ENCODE measurements at places on chromosomes 1 and 21.

GRCh38 chr1:90973897-90974798 is 47.7 kb downstream of the ZNF644 start:
- DNase-seq = no peak

DNA sequence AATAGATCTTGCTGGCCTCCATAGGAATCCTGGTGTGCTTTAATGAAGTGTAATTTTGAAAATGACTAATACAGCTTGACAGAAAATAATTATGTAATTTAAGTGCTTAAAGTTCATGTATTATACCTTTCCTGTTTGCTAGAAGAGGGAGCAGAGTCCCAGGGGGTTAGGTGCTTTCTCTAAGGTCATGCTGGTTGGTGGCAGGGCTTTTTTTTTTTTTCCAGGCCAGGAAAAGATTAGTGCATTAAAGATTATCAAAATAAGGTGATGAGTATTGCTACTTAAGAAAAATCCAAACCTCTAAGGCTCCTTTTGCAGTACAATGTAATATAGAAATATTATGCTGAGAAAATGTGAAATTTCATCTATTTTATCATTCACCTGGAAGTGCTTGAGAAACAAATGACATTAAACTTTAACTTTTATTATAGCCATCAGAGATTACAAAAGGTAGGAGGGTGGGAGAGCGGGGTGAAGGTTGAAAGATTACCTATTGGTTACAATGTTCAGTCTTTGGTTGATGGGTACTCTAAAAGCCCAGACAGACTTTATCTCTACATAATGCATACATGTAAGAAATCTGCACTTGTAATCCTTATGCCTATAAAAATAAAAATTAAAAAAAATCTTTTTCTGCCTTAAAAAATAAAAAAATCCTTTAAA is 110.8 kb downstream of the RABGAP1L start:
- no peak for DNase-seq

DNA sequence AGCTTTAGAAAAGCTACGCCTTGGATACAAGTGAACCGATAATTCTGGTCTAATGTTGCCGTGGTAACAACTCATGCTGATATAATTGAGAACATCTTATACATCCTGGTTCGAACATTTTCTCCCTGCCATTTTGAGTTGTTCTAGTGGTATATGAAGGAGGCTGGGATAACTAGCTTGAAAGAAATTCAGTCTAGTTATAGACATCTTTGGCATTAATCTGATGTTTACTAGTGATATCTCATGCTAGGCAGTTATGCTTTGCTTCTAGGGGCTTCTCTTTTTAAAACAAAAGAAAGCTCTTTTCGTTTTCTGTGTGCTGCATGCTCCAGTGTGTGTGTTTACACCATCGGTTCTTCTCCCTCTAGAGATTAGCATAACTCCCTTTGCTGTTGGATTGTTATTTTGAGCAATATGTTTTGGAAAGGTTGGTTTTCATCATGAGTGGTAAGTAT is 20.5 kb downstream of the PRKACB start:
- DNase-seq = peak; percentile 63

DNA sequence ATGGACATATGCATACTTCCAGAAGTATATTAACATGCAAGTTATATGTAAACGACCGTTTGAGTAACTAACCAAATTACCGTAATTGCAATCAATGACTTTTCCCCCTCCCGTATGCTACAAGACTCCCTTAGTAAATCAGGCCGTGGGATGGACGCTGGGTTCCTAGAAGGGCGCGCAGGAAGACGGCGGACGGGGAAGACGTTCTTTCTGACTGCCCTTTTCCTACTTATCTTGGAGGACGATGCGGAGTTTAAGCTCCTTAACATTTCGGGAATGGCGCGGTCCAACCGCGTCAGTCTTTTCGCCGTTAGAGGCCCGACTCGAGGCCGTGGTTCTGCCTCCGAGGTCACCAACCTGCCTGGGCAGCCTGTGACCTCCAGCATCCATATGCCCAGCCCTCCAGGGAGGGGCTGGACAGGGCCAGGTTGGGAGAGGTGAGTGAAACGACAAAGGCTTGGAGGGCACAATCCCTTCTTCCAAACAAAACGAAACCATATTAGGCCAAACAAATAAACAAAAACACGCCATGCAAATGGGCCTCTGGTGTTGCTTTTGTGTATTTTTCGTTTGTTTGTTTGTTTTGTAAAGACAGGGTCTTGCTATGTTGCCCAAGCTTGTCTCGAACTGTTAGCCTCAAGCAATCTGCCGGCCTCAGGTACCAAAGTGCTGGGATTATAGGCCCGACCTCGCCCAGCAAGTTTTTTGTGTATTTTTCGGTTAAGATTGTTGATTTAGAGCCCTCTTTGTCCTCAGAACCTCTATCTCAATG is 873 bp upstream of the PI4KB start:
- DNase-seq = no peak

GRCh38 chr1:86153836-86154235 is 2.7 kb downstream of the COL24A1 start:
- no peak for DNase-seq

DNA sequence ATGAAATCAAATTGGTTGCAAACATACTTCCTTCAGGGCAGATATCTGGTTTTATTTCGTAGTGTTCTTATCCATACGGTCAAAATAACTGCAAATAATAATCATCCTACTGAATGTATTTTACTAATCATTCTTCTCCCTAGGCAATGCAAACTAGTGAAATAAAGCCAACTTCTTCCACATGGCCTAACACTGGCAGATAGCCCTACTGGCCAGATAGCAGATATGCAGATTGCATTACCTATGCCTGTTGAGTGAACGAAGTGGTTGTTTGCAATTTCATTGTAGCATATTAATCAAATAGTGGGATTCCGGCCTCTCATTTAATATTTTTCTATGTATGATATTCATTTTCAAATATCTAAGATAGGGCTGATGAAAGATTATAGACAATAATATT is 116.2 kb downstream of the CENPF start:
- peak; percentile 85 for DNase-seq

DNA sequence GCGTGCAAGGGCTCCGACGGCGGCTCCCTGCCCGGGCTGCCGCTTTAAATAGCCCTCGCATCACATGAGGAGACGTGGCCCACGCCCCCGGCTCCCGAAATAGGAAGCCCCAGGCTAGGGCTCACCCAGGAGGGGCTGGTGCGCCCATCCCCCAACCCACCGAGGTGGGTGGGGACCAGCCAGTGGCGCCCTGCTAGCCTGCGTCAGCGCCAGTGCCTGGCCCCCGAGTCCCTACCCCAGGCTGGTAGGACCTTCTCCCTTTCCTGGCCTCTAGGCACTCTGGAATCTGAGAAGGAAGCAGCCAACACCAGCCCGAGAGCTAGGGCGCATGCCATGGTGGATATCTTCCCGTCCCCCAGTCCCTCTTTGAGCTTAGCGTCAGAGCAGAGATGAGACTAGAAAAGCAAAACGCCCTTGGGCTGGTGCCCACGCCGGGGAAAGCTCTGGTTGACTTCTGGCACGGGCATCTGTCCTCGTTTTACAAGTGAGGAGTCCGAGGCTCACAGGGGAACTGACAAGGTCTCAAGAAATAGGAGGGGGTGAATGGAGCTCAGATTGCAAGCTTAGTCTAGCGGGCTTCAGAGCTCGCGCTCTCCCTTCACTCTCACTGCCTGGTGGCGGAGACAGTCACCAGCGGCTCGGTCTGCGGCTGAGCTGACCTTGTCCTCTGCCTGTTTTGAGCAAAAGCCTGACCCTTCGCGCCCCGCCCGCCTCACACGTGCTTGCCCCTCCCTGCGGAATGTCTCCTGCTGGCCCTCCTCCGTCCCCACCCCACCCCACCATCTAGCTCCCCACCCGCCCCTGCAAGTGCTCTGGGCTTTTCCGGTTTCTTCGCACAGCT is at the start of gene FABP3:
TSS of gene FABP3 (minus strand) at position 21 of the 841 bp plus-strand sequence. CDS start 62 bp downstream, outside the sequence.
- no peak for DNase-seq

DNA sequence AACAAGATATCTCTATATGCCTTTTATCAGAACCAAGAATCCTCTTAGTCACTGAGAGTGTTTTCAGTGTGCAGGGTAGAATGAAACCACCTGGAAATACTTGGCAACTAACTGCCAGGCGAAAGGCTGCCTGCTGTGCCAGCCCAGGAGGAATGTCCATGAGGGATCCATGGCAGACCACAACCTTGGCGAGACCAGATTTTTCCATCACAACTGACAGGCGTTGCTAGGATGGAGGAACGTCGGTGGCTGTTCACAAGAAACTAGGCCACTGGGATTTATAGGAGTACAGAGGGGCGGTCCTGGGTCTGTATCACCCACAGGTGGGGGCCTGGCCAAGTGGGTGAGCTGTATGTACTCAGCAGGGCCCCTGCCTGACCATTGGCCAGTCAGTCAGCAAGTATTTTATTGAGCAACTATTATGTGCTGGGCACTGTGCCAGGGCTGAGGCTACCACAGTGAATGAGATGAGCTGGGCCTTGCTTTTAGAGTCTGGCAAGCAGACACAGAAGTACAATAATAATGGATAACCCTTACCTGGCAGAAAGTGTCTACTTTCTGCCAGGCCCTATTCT is 199.4 kb downstream of the FOXD2 start:
- DNase-seq = no peak

DNA sequence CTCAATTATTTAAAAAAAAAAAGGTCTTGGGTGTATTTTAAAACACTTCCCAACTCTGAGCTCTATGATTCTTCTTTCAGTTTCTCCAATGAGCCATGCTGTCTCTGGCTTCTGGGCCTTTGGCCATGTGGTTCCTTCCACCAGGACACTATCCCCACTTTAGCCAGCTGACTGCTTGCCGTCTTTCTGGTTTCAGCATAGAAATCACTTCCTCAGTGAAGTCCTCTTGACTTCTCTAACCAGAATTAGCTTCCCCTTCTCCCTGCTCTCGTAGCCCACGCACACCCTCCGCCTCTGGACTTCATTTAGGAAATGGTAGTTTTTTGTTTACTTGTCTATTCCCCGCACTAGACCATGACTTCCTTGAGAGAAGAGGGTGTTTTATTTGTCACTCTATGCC is 1.1 kb upstream of the DIO1 start:
- no peak for DNase-seq

- DNase-seq = no peak
Measured at GRCh38 chr1:116671912-116672311, 4.4 kb upstream of the IGSF3 start.

GRCh38 chr1:27009601-27010197 is 3.0 kb downstream of the TENT5B start:
- DNase-seq = no peak

- no peak for DNase-seq
Measured at GRCh38 chr1:36154765-36155407, 1.1 kb upstream of the MAP7D1 start.

GRCh38 chr1:8020032-8020431 is 6.1 kb downstream of the ERRFI1 start:
- no peak for DNase-seq

- no peak for DNase-seq
Measured at GRCh38 chr1:227906550-227907071, 41.1 kb downstream of the WNT9A start.

- no peak for DNase-seq
Measured at GRCh38 chr1:53735261-53735660, 3.7 kb downstream of the GLIS1 start.

DNA sequence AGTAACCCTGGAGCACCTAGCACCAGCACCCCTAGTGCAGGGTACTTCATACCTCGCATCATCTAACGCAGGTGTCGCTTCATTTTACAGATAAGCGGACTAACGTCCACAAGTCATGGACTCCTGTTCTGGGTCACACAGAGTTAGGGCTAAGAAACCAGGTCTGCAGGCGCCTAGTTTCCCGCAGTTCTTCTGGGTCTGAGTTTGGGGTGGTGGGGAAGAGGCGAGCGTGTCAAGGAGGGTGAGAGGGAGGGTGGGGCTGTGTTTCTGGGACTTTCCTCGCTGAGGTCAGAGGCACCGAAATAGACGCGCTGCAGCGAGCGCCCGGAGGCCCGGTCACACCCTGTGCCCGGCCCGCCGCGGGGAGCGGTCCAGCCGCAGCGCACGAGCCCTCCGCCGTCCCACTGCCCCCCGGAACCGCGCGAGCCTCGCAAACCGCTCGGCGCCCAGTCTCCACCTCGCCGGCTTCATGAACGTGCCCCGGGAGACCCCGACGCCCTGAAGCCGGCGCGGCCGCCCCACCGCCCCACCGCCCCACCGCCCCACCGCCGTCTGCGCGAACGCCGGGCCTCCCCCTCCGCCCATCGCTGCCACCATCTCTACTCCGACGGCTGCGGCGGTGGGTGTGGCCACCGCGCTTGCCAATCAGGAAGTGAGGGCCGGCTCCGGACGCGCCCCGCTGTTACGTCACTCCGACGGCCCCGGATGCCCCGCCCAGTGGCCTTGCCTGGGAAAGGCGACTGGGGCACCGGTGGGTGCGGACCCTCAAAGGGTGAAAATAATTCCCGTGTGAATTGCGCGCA is 12.3 kb downstream of the IFI6 start:
- peak; percentile 97 for DNase-seq

- peak; percentile 51 for DNase-seq
Measured at GRCh38 chr1:154867064-154867825, 2.8 kb downstream of the KCNN3 start.

DNA sequence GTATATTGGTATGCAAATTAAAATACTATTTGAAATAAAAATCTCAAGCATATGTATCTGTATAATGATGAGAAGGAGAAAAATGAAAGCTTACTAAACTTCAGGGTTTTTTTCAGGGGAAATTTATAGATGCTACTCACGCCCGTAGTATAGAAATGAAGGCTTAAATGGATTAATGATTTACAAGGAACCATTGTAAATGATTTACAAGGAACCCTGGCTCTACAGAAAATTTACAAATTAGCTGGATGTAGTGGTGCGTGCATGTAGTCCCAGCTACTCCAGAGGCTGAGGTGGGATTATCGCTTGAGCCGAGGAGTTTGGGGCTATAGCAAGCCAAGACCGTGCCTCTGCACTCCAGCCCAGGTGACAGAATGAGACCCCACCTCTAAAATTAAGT is 150.5 kb downstream of the PCBP3 start:
- no peak for DNase-seq

- DNase-seq = no peak
Measured at GRCh38 chr1:164660412-164660772, 101.4 kb downstream of the PBX1 start.

GRCh38 chr1:222546548-222547259 is 1.2 kb downstream of the HHIPL2 start:
- no peak for DNase-seq

- DNase-seq = no peak
Measured at GRCh38 chr1:208534599-208534897, 290.4 kb upstream of the PLXNA2 start.

- no peak for DNase-seq
Measured at GRCh38 chr1:198691063-198691462, 52.2 kb downstream of the PTPRC start.

DNA sequence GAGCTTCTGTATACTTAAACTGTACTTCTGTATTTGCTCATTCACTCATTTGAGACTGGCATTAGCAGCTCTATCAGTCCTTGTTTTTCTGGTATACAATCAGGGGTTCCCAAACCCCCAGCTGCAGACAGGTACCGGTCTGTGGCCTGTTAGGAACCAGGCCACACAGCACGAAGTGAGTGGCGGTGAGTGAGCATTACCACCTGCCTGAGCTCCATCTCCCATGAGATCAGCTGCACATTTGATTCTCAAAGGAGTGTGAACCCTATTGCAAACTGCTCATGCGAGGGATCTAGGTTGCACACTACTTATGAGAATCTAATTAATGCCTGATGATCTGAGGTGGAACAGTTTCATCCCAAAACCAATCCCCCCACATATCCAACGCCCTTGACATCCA is 18.2 kb upstream of the NUF2 start:
- peak; percentile 92 for DNase-seq

Data from Karpas-422 (cell line).